ENCODE measurements at places on chromosomes 3 and 15. TPM values are rescaled to one million over a fixed set of nuclear protein-coding genes. Genes with fewer than 3 reads are reported as not detected.

DNA sequence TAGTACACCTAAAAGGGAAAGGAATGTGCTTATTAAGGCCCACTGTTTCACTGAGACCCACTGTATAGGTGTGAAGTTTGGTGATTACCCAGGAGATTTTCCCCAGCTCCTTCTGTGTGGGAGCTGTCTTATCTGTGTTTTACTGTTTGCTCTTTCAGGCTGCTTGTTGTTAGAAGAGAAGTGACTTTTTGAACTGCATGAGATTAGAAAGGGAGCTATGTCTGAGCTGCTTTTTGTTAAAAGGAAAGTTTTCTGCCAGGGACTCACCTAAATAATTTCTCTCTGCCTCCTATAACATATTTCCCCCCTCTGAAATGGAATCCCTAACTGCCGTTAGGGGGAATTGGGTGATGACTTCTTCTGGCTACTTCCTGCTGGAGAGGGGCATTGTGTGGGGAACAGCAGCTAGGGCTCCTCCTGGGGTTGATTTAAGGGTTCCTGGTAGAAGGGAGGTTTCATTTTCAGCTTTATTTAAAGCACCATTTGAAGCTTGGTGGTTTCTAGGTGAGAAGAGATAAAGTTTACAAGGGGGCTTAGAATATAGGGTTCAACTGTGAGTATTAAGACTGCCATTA lies 77.1 kb upstream of the ATP11B start:
- DNase-seq, result no peak

- no peak for DNase-seq
These were observed 35.6 kb upstream of the PYDC2 start for GRCh38 chr3:191425322-191425734.

- DNase-seq, result no peak
These were observed 346.4 kb upstream of the KCNMB2 start for GRCh38 chr3:178189854-178190253.

Gene ARGFX
- total RNA-seq, result not detected

DNA sequence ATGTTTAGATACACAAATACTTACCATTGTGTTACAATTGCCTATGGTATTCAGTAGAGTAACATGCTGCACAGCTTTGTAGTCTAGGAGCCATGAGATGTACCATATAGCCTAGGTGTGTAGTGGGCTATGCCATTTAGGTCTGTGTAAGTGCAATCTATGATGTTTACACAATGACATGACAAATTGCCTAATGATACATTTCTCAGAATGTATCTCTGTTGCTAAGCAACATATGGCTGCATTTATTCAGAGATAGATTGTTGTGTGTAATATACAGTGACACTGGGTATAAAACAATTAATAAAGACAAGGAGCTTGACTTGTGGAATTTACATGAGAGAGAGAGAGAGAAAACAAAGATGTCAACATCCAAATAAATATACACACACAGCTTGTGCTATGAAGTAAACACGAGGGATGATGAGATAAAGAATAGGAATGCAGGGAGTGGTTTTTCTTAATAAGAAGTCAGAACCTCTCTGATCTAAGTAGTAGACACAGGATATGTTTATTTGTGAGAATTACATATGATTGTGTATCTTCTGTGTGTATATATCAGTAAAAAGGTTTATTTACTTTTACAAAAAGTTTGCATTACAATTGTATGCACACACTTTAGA lies 110.0 kb downstream of the KCNAB1 start:
- DNase-seq, result no peak
